A549 treated with RU486 at 1 μM for 4 hours (cell line): ENCODE measurements at places on chromosomes 4 and X. TPM values are rescaled to one million over a fixed set of nuclear protein-coding genes. Genes with fewer than 3 reads are reported as not detected.

Gene SH2D1A
- total RNA-seq, result not detected in 5 replicates

Gene BEND2
- not detected in 5 replicates for total RNA-seq

Gene ANXA10
- 2.3 to 4.1 TPM (median 3.4 TPM) in 5 replicates for total RNA-seq

Gene SLC9A6
- total RNA-seq, result 4.9 to 9.9 TPM (median 8.1 TPM) in 5 replicates

Gene IL15
- 5.3 to 11.9 TPM (median 11.3 TPM) in 5 replicates for total RNA-seq

Gene HERC5
- 3.5 to 5.2 TPM (median 4.4 TPM) in 5 replicates for total RNA-seq

Gene FGF2
- 36.3 to 64.1 TPM (median 51.6 TPM) in 5 replicates for total RNA-seq

Gene ARX
- total RNA-seq, result 0.22 to 0.41 TPM (median 0.37 TPM) in 5 replicates

Gene MAOB
- 0.09 to 0.34 TPM (median 0.16 TPM) in 5 replicates for total RNA-seq

Gene IL2RG
- total RNA-seq, result 0.21 to 0.24 TPM (median 0.23 TPM) in 4 of 5 replicates, not detected in the other

Gene PGAM4
- 0.44 to 0.66 TPM (median 0.53 TPM) in 4 of 5 replicates, not detected in the other for total RNA-seq

Gene RPA4
- total RNA-seq, result 0.20 to 0.34 TPM (median 0.25 TPM) in 5 replicates

Gene PNCK
- 0.16 to 2.0 TPM (median 0.49 TPM) in 4 of 5 replicates, not detected in the other for total RNA-seq

Gene RNF212
- total RNA-seq, result 1.8 to 4.3 TPM (median 2.7 TPM) in 5 replicates

Gene MAGEC3
- total RNA-seq, result not detected in 5 replicates

Gene DCLK2
- 7.9 to 10.4 TPM (median 8.5 TPM) in 5 replicates for total RNA-seq

Gene JCHAIN
- total RNA-seq, result 0.45 to 1.4 TPM in 2 of 5 replicates, not detected in the others

Gene CLCN5
- total RNA-seq, result 1.5 to 3.2 TPM (median 2.6 TPM) in 5 replicates

Gene SLC16A2
- 24.6 to 29.4 TPM (median 26.4 TPM) in 5 replicates for total RNA-seq

Gene MSX1
- 6.7 to 13.9 TPM (median 13.2 TPM) in 5 replicates for total RNA-seq

Gene RPS6KA6
- 3.1 to 6.9 TPM (median 6.1 TPM) in 5 replicates for total RNA-seq

Gene PAGE2B
- total RNA-seq, result not detected in 5 replicates

Gene C4orf50
- not detected in 5 replicates for total RNA-seq

Gene TRAPPC11
- 8.1 to 12.1 TPM (median 10.4 TPM) in 5 replicates for total RNA-seq

Gene FATE1
- not detected in 5 replicates for total RNA-seq

Gene WNK3
- total RNA-seq, result 0.01 TPM in 2 of 5 replicates, not detected in the others

Gene EFHC2
- total RNA-seq, result 0.21 to 0.42 TPM (median 0.27 TPM) in 5 replicates

Gene GPR173
- total RNA-seq, result not detected in 5 replicates

Gene HTN1
- not detected in 5 replicates for total RNA-seq

Gene TLR10
- total RNA-seq, result 0.05 to 0.06 TPM (median 0.05 TPM) in 3 of 5 replicates, not detected in the others
